Activated T-cell treated with anti-CD3 and anti-CD28 coated beads for 24 hours (primary cell): ENCODE measurements at places on chromosomes 13 and 19.

DNA sequence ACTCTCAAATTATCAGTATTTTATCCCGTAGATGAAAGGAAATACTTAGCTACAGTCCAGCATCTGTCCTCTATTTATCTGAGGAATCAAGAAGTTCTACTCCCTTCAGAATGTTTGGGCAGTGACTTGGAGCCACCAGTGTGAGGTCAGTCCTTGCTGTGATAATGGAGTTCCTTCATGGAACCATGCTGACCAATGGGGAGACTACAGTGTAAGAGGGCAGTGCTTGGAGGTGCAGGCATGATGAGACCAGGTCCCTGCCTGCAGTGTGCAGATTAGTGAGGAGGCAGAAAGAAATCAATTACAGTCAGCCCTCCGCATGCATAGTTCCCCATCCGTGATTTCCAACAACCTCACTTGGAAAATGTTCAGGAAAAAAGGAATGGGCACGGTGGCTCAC, at the start of gene C19orf18:
Gene C19orf18 (minus strand): TSS at position 101 of the 400 bp plus-strand sequence. CDS start 102 bp downstream, outside the sequence.
- no peak for DNase-seq

DNA sequence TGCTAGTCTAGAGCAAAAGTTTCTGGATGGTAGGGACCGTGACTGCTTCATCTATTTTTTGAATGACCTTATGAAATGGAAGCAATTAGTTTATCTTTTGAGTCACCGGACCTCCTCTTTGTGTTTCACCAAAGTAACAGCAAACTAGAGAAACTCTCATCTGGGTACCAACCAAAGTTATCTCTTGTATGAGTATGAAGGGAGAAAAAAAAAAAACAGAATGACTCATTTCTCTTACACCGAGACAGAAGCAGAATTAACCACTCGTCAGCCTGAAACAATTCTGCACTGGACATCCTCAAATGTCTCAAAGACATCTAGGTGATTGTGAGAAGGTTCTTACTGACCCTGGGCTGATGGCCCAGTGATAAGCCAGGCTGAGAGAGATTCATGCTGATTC, 18.3 kb downstream of the ZNF100 start:
- DNase-seq: no peak

GRCh38 chr13:48562296-48563066, 29.6 kb upstream of the RCBTB2 start:
- peak; percentile 66 for DNase-seq

- DNase-seq: no peak
Observed at GRCh38 chr19:3964256-3965194, 6.4 kb downstream of the DAPK3 start.

DNA sequence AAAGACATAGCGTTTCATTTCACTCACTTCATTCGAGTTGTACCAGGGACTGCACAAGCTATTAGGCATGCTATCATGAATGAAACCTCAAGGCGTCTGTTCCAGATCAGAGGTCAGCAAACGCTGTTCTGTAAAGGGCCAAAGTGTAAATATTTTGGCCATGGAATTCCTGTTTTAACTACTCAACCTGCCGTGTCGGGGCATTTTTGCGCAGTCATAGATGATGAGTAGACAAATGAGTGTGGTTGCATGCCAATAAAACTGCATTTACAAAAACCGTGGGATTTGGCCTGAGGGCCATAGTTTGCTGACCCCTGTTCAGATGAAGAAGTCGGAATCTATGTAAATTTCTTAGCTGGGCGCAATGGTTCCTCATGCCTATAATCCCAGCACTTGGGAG, 6.5 kb downstream of the INSR start:
- no peak for DNase-seq
